ENCODE measurements at places on chromosomes 7 and 10.

DNA sequence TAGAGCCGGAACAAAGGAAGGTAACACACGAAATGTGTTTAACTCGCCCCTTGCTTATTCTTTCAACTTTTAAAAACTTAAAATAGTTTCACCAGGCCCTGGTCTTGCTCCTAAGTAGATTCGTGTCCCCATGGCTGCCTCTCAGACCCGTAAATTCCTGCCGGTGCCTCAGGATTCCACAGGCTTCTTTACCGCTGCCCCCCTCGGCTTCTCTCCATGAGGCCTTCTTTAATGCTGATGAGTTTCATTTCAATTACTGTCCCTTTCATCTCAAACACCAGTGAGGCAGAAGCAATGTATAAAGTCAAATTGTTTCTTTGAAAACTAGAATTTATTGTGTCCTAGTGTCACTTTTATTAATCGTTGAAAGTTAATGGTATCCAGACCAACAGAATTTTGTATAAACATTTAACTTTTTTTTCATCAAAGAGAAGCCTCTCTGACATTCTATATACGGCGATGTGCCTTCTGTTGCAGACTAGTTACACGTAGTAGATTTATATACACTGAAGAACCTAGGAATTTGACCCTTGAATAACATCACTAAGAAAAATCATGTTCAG, 225.2 kb downstream of the C7orf25 start:
- DNase-seq: no peak

DNA sequence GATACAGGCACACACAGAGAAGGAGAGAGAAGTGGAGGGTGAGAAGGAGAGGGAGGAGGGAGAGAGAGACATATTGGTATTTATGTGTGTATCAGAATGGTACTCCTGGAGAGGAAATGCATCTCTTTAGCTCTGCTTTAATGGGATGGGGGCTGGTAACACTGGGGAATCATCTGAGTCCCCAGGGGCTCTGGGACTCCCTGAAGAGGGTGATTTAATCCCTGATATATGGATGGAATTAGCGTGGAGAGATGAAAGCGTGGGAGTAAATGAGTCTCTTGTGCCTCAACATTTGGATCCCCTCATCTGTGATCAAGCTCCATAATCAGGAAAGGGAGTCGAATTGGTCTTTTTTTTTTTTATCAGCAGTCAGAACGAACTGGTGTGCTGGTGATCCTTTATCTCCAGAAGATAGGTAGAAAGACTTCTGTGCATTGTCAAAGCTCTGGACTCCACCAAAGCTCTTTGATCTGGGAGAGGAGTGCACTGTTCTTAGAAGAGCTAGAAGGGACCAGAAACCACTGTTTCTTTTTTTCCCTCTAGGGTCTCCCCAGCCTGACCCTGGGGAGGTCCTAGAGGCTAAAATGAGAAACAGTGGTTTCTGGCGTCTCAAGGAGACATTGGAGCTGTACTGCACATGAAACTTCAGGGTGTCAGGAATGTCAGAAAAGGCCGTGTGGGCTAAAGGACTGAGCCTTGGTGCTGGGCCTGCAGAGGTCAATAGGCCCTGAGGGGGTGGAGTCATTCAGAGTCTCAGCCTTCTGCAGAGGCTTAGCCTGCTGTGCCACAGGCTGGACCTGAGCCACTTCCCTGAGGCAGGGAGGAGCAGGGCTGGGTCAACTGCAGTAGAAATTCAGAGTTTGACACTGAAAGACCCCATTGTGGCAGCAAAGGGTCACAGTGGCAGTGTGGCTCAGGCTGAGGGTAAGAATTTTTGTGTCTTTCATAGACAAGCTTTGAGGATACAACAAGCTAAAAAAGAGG, 234.4 kb upstream of the SLC26A5 start:
- no peak for DNase-seq

DNA sequence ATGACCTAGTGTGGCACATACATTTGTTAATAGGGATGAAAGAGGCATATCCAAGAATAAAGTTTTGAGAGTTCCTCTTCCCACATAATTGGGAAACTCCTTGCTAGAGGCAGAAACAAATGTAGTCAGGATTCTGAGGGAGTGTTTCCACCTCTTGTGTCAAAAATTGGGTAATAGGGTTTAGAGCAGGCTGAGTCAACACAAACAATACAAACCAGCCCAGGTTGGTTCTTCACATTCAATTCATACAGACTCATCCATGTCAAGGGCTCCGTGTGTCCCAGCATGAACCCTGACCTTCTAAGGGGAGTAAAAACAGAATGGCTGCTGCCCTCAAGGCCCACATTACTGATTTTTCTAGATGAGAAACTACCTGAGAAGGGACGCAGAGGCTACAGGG, 75.3 kb downstream of the GLI3 start:
- no peak for DNase-seq

DNA sequence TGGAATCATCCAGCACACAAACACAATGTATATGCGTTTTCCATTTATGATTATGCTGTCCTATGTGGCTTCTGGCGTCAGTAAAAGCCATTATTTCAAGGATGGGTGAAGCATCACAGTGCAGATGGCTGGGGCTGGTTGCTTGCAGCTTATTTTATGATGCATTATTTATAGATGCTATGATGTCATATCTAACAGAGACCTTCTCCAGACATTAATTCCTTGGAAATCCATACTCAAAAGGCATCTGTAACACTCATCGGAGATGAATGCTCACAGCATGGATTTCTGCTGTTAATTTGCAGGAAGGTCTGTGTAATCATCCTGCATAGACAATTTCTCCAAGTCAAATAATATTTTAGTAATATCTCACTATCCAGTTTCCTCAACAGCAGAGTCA, 7.2 kb downstream of the RGS10 start:
- DNase-seq: no peak
